ENCODE measurements at places on chromosomes 16 and 17. TPM values are rescaled to one million over a fixed set of nuclear protein-coding genes. Genes with fewer than 3 reads are reported as not detected.

DNA sequence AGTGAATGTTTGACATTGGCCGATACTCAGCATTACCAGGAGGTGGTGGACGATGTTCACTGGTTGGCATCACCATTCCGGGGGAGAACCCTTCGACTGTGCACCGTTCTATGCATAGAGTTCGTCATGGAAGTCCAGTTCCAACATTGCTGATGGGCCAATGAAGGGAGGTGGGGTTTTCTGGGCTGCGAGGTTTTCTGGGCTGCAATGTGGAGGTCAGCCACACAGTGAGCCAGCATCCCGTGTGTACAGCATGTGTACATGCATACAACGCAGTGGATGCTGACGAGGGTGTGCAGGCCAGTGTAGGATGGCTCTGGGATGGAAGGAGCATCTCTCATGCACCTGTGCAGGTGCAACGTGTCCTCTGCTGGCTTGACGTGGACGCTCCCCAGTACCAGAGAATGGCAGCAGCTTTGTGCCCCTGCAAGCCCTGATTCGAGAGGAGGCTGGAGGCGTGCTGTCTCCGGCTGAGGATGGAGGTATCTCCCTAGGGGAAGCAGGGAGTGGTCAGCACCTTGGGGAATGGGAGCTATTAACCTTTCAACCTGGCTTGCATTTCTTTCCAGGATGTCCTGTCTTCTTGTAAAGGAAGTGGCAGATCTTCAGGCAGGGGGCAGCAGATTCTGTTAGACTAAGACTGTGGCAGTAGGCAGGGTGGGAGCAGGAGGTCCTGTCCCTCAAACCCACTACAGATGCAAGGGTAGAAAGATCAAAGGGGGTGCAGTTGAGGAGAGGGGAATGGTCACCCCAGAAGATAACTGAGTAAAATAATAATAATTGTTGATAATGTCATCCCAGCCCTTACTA, 98.2 kb downstream of the CYLD start:
- no peaks in the 10 kb centered on the region for H3K4me1 ChIP-seq
- no peak overlapping the region for H3K27ac ChIP-seq
- no peak overlapping the region for H3K4me3 ChIP-seq
- no peaks in the 10 kb centered on the region for H3K36me3 ChIP-seq

GRCh38 chr16:28165598-28165997, 46.2 kb downstream of the XPO6 start:
- H3K27ac ChIP-seq: no peak overlapping the region
- DNase-seq: no peak
- no peak overlapping the region for H3K4me3 ChIP-seq
- H3K4me1 ChIP-seq: no peaks in the 10 kb centered on the region

DNA sequence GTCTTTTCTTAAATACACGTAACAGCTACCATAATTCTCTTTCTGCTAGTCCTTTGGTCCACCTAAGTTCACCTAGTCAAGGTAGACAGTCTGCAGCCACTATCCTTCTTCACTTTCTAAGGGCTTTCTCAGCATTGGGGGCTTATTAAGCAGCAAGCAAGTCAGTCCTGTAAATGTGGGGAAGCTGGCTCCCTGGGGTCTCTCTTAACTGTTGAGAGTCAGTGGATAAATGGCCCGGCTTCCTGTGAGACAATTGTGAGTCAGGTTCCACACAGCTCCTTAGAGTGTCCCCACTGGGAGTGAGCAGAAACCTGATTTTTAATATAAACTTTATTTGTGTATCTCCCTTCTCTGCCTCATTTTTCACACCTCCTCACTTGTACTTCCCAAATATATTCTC, 132.1 kb downstream of the CDH13 start:
- DNase-seq: no peak
- H3K27me3 ChIP-seq: no peaks in the 10 kb centered on the region
- no peaks in the 10 kb centered on the region for H3K36me3 ChIP-seq
- no peaks in the 10 kb centered on the region for H3K4me1 ChIP-seq
- H3K27ac ChIP-seq: no peak overlapping the region
- H3K4me3 ChIP-seq: no peak overlapping the region

DNA sequence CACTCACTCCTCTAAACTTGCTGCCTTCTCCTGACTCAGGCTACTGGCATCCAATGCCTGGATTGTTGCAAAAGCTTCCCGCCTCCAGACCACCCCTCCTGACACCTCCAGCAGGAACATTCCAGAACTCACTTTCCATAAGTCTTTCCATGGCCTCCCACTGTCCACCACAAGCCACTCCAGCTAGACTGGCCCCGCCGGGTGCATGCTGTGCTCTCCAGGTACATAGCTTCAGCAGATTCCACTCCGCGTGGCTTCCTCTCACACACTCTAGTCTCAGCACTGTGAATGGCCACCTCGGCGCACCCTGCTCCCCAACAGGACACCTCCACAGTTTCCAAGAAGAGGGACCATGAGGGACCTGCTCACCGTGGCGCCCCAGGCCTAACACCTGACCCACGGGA, 25.9 kb upstream of the FAAP100 start:
- H3K4me1 ChIP-seq: no peaks in the 10 kb centered on the region
- H3K27ac ChIP-seq: no peak overlapping the region
- no peak for DNase-seq
- no peaks in the 10 kb centered on the region for H3K36me3 ChIP-seq

DNA sequence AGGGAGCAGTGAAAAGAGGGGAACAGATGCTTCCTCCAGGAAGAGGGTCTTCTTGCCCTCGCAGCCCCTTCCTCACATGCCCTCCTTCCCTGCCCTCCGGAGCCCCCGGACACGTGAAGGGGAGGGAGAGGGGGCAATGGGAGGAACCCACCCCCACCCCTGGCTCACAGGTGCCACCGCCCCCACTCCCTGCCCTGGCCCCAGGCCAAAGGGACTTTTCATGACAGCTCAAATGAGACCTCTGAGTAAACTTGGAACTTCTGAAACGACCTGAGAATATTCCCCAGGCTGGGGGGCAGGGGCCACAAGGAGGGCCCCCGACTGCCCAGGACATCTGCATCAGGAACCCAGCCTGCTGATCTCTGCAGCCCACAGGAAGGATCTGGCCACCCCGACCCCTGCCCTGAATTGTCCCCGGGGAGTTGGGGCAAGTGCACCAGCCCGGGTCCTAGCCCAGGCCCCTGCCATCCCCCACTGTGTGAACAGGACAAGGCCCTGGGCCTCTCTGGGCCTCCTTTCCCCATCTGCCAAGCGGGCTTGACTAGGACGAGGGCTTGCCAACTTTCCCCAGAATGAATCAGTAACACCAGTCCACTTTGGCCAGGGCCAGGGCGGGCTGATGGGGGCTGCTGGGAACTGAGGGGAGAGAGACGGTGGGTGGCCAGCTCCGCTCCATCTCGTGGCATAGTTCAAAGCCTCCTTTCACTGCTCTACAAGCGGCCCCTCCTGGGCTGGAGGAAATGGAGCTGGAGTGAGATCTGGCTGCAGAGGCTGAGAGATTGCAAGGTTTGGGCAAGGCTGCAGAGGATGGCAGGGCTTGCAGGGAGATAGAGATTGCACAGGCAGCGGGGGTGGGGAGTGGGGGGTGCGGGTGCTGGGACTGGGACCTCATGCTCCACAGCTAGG, 3.8 kb downstream of the IL21R start:
- DNase-seq: no peak
- H3K27ac ChIP-seq: no peak overlapping the region
- H3K4me1 ChIP-seq: no peaks in the 10 kb centered on the region
- H3K36me3 ChIP-seq: no peaks in the 10 kb centered on the region

GRCh38 chr16:75250809-75251279, 580 bp downstream of the BCAR1 start:
- H3K27ac ChIP-seq: peak overlapping the region; percentile 82
- H3K4me3 ChIP-seq: peak overlapping the region; percentile 65
- DNase-seq: peak; percentile 35
- H3K27me3 ChIP-seq: no peaks in the 10 kb centered on the region

DNA sequence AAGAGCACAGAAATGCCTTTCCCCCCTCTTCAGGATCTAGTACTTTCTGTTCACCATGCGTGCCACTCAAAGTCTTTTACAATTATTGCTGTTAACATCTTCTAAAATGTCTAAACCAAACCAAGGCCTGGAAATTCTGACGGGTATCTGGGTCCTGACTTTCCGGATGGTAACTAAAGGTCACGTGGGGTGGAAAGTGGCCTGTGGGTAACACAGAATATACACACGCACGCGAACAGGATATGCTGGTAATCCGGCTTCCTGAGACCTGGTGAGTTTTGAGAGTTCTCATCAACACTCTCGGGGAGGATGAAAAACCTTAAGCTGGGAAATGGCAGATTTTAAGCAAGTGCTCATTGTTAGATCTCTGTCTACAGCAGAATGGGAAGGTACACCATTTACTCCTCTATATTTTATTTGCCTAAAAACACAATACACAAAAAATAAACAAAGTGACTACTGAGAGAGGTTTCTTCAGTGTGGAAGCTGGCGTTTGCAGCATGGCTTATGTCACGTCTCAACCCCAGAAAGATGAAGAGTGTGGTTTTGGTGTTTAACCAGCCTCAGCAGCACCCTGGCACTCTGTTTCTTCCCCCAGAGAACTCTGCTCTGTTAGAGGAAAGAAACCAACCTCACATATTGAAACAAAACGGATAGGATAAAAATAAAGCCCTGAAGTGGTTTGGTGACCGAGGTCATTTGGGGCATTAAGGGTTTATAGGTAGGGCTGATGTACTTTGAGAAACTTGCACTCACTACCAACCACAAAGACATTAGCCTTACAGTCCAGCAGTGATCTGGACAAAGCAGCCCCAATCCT, 37.3 kb downstream of the SMG6 start:
- no peak for DNase-seq
- H3K4me3 ChIP-seq: no peak overlapping the region
- H3K27me3 ChIP-seq: no peaks in the 10 kb centered on the region

DNA sequence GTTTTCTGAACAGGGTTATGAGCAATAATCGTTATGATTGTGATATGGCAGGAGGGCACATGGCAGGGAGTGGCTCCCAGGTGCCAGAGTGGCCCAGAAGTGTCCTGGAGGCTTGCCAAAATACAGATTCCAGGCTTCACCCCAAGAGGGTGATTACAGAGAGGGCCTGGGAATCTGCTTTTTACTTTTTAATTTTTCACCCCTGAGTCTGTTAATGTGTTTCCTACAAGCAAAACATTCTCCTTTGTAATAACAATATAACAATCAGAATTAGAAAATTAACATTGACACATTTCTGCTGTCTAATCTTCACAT, 212.4 kb downstream of the SNX29 start:
- H3K36me3 ChIP-seq: no peaks in the 10 kb centered on the region
- H3K4me1 ChIP-seq: no peaks in the 10 kb centered on the region
- no peaks in the 10 kb centered on the region for H3K27me3 ChIP-seq
- no peak overlapping the region for H3K4me3 ChIP-seq
- no peak overlapping the region for H3K27ac ChIP-seq

- no peaks in the 10 kb centered on the region for H3K27me3 ChIP-seq
- H3K27ac ChIP-seq: no peak overlapping the region
- H3K36me3 ChIP-seq: no peaks in the 10 kb centered on the region
- no peaks in the 10 kb centered on the region for H3K4me1 ChIP-seq
- no peak overlapping the region for H3K4me3 ChIP-seq
Measured at GRCh38 chr16:71746442-71747046, 22.0 kb upstream of the PHLPP2 start.

- H3K27me3 ChIP-seq: no peaks in the 10 kb centered on the region
- no peaks in the 10 kb centered on the region for H3K36me3 ChIP-seq
- H3K27ac ChIP-seq: no peak overlapping the region
- no peak overlapping the region for H3K4me3 ChIP-seq
- no peak for DNase-seq
Measured at GRCh38 chr16:1432388-1433262, 1.7 kb downstream of the PERCC1 start.

- H3K36me3 ChIP-seq: no peaks in the 10 kb centered on the region
- no peaks in the 10 kb centered on the region for H3K4me1 ChIP-seq
- no peak for DNase-seq
- no peaks in the 10 kb centered on the region for H3K27me3 ChIP-seq
- no peak overlapping the region for H3K4me3 ChIP-seq
Measured at GRCh38 chr16:3086596-3087242, 12.4 kb downstream of the ZSCAN10 start.

- no peaks in the 10 kb centered on the region for H3K27me3 ChIP-seq
- no peaks in the 10 kb centered on the region for H3K4me1 ChIP-seq
- DNase-seq: peak; percentile 57
- H3K27ac ChIP-seq: peak overlapping the region; percentile 49
- H3K36me3 ChIP-seq: no peaks in the 10 kb centered on the region
- H3K4me3 ChIP-seq: no peak overlapping the region
Measured at GRCh38 chr16:10514369-10515055, 65.9 kb downstream of the EMP2 start.

- no peak for DNase-seq
- H3K36me3 ChIP-seq: no peaks in the 10 kb centered on the region
Measured at GRCh38 chr17:9003355-9004131, 17.8 kb upstream of the NTN1 start.

GRCh38 chr16:31352376-31353115, 2.4 kb upstream of the ITGAX start:
- no peaks in the 10 kb centered on the region for H3K27me3 ChIP-seq
- no peak for DNase-seq
- H3K36me3 ChIP-seq: no peaks in the 10 kb centered on the region
- no peak overlapping the region for H3K27ac ChIP-seq
- H3K4me3 ChIP-seq: no peak overlapping the region

DNA sequence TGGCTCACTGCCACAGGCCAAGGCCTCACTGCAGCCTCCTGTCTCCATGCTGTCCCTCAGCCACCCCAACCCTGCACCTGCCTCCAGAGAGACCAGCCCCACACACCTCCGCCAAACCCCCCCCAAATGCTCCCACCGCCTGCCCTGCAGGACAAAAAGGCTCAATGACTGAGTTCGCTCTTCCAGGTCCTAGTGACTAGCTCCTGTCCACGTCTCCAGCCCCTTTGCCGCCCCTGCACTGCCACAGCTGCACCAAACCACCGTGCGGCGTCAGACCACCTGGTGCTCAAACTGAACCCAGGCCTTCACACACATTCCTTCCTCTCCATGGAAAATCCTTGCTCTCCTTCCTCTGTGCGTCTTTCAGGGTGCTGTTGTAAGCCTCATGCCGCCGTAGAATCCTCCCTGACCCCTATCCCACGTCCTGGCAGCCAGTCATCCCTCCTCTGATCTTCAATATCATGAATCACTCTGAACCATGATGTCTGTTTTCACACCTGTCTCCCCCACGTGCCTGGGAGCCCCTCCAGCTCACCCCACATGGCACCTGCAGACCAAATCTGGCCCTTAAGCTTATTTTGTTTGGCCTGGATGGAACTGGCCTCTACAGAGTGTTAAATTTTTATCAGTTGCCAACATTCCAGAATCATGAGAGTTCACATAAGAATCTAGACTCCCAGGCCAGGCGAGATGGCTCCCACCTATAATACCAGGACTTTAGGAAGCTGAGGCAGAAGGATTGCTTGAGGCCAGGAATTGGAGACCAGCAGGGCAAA, 4.3 kb upstream of the GSG1L start:
- no peaks in the 10 kb centered on the region for H3K27me3 ChIP-seq
- DNase-seq: no peak
- H3K36me3 ChIP-seq: no peaks in the 10 kb centered on the region
- H3K4me3 ChIP-seq: no peak overlapping the region

LPO gene
- total RNA-seq: not detected

WNK4 gene
- not detected for total RNA-seq

GAS2L2 gene
- not detected for total RNA-seq

CASKIN2 gene
- 122 TPM for total RNA-seq

SPNS2 gene
- 40.5 TPM for total RNA-seq

PDE6G gene
- not detected for total RNA-seq

All from uterus (tissue), 4 donors.